ENCODE measurements at places on chromosomes 1 and 21.

DNA sequence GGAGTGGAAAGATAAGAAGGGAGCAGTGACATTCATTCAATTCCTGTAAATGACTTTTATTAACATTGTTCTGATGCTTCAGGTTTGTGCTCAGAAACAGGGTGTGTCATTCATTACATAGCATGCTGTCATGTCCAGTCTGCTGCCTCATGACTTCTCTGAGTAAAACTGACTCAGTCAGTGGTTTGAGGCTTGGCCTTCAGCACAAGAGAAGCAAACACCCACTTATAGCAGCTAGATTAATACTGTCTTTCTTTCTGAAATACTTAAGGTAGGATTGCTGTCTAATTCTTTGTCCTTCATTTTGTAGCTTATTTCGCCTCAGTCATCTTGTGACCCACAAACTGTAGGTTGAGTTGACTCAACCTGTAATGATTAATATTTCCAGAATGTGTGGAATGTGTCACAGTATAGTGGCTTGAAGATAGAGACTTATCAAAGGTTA is 32.9 kb downstream of the RASAL2 start:
- DNase-seq: peak; percentile 60

DNA sequence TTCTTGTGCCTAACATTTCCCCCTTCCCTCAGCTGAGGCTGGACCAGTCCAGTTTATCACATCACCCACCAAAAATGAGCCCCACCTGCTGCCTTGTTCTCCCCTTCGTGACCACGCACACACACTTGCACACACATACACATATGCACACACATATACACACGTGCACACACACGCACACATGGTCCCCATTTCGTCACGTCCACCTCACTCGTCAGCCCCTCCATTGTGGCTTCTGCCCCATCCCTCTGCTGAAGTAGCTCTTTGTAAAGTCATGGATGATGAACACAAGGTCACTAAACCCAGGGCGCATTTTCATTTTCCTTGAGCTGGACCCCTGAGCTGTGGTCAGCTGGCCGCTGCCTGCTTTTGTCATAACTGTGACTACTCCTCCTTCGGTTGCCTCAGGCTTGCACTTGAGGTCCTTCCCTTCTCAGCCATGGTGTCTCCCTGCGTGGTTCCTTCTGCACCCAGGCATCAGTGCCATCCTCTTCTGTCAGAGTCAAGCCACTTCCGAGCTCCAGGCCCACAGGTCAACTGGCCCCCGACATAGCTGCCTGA is 93.8 kb downstream of the SYT2 start:
- no peak for DNase-seq

- no peak for DNase-seq
Observed at GRCh38 chr1:36391271-36391670, 5.5 kb upstream of the STK40 start.

- DNase-seq: no peak
Observed at GRCh38 chr1:20233866-20234265, 47.5 kb upstream of the PLA2G2C start.

DNA sequence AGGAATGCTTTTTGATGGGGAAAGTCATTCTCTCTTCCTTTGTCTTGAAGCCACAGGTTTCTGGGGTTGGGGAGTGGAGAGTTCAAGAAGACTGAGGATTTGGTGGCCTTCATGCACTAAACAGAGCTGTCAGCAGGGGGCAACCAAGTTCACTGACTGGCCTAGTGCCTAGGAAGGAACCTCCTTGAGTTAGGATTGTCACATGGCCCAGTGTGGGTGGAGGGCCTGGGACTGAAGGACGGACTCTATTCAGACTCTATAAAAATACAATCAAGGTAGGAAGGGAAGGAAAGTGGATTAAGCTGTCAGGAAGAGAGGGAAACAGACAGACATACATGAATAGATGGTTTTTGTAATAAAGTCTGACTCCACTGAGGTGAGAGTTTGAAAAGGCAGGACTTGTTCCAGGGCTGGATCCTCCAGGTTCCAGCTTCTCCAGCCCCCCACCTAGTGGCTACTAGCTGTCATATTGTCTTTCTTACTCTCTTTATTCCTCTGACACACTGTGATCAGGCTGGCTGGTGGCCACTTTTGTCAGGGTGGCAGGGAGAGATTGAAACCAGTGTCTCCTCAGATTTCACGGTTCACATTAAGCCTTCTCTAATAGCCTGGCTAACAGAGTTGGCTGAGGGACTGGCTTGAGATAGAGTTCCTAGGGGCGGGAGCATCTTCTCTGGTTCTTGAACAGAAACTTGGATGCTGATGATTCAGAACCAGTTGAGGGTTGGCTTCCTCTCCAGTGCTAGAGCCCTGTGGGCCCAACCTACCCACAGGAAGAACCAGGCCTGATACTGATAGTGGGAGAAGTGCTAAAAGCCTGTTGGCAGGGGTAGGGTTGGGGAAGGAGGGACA is 4.1 kb upstream of the SH3BGRL3 start:
- peak; percentile 84 for DNase-seq

GRCh38 chr1:181541458-181541857 is 58.1 kb downstream of the CACNA1E start:
- DNase-seq: no peak
